ENCODE measurements at places on chromosomes 16 and 17.

- DNase-seq: no peak
Observed at GRCh38 chr16:4283939-4284338, 11.1 kb upstream of the TFAP4 start.

GRCh38 chr17:16974569-16975276 is 2.8 kb upstream of the TNFRSF13B start:
- no peak for DNase-seq

DNA sequence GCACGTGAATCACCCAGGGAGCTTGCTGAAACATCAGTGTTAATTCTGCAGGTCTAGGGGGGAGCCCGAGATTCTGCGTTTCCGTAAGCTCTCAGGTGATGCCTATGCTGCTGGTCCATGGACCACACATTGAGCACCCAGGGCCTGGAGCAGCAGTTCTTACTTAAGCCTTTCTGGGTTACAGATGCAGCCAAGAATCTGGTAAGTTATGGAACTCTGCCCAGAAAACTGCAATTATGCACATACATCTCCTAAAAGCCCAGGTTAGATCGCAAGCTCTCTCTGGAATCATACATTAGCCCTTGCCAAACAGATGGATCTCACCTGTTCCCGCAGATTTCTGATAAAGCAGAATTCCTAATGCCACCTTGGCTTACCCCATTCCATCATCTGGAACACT is 265.9 kb upstream of the SALL1 start:
- DNase-seq: no peak

- DNase-seq: no peak
Observed at GRCh38 chr17:57463103-57463885, 207.0 kb downstream of the MSI2 start.

- DNase-seq: no peak
Observed at GRCh38 chr16:14011001-14011400, 60.1 kb upstream of the MRTFB start.

DNA sequence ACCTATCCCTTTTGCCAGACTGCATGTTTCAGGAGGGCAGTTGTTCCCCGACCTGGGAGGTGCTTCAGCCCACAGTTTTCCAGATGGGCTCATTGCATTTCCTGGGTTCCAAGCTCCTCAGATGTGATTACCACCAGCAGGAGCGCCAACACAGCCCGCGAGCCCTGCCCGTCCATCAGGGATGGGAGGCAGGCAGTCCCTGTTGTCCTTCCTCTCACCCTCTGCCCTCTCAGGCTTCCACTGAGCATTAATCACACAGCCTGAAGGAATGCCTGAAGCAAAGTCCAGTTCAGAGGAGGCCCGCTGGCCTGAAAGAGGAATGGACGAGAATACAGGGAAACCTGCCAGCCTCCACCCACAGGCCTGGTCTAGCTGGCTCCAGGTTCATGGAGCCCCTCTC is 256.3 kb upstream of the SDK2 start:
- DNase-seq: no peak

DNA sequence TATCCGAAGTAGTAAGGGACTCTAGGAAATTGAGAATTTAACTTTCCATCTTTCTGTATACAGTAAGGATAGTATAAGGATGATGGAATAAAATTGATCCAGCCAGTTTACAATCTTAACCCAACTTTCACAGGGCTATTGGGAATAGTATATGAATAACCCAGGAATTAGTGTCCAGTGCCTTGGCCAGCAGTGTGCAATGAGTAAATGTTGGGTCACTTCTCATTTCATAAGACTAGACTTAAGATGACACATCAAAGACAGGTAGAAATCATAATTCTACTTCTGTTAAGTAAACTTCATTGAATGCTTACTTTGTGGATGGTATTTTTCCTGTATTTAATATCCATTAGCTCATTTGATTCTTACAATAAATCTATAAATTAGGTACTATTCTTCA is 949.6 kb upstream of the GOT2 start:
- DNase-seq: no peak

- peak; percentile 45 for DNase-seq
Observed at GRCh38 chr17:41013181-41013580, 4.3 kb upstream of the KRTAP3-1 start.

GRCh38 chr16:55557186-55557585 is 9.3 kb upstream of the CAPNS2 start:
- DNase-seq: no peak

GRCh38 chr17:28746611-28747050 is 2.8 kb downstream of the TRAF4 start:
- DNase-seq: peak; percentile 62

DNA sequence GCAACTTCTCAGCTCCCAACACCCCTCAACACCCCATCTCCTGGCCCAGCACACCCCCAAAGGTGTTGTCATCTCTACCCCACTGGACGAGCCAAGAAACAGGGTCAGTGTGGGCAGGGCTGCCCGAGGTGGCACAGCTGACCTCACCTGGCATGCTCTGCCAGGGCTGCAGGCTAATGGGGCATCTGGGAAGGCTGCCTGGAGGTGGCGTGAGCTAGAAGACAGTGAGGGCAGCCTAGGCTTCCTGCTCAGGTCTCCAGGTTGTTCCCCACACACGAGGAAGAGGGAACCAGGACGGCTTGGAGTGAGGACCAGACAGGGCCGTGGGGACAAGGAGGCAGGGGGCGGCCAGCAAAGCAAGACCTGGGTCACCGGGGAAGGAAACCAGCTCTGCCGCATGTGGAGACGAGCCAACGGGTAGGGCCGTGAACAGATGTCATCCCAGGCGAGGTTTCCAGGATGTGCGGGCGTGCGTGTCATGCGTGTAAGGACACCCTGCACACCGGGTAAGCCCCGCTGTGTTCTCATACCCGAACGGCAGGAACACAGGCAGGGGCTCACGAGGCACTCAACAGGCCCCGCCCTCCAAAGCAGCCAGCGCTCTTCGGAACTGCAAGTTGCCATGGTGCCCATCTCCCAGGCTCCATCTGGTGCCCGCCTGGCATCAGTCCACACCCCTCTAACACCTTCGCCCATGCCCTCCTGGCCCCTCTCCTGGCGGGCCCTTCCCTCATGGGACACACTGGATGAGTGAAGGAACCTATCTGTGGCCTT is 29.6 kb upstream of the PVALEF start:
- DNase-seq: no peak

- DNase-seq: no peak
Observed at GRCh38 chr16:89122322-89122851, 28.7 kb downstream of the ACSF3 start.

DNA sequence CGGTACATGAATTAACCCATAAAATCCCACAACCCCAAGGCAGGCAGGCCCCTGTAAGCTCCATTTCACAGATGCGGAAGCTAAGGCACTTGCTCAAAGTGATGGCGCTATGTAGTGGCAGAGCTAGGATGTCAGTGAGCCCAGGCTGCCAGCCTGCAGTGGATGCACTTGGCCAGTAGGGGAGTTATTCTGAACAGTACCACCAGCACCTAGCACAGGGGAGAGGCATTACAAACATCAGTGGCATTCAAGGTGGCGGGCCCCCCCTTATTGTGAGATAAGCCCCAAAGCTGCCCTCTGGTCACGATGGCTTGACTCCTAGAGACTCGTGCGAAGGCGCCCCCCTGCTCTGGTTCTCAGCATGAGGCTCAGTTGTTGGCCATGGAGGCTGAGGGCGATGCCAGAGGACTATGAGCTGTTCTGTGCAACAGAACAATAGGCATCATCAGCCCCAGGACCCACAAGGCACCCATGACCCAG is 33.8 kb downstream of the GTF3C1 start:
- DNase-seq: no peak

GRCh38 chr16:5386989-5387388 is 289.4 kb upstream of the EEF2KMT start:
- DNase-seq: no peak

DNA sequence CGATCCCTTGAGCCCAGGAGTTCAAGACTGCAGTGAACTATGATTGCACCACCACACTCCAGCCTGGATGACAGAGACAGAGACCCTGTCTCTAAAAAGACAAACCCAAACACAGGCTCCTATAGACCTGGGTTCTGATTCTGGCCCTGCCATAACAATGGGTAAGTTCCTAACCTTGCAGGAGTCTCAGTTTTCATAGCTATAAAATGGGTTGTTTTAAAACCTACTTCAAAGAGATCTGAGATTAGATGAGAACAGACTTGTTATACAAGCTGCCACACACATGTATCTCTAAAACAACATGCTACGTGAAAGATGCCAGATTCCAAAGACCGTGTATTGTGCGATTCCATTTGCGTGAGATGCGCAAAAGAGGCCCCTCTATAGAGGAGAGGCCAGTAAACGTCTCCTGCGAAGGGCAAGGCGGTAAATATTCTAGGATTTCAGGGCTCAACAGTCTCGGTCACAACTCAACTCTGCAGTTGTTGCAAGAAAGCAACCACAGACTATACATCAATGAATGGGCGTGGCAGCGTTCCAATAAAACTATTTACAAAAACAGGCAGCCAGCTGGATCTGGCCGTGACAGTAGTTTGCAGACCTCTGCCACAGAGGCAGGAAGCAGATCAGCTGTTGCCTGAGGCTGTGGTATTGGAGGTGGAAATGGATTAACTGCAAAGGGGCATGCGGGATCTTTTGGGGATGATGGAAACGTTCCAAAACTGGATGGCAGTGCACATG is 5.9 kb downstream of the CORO7 start:
- no peak for DNase-seq

DNA sequence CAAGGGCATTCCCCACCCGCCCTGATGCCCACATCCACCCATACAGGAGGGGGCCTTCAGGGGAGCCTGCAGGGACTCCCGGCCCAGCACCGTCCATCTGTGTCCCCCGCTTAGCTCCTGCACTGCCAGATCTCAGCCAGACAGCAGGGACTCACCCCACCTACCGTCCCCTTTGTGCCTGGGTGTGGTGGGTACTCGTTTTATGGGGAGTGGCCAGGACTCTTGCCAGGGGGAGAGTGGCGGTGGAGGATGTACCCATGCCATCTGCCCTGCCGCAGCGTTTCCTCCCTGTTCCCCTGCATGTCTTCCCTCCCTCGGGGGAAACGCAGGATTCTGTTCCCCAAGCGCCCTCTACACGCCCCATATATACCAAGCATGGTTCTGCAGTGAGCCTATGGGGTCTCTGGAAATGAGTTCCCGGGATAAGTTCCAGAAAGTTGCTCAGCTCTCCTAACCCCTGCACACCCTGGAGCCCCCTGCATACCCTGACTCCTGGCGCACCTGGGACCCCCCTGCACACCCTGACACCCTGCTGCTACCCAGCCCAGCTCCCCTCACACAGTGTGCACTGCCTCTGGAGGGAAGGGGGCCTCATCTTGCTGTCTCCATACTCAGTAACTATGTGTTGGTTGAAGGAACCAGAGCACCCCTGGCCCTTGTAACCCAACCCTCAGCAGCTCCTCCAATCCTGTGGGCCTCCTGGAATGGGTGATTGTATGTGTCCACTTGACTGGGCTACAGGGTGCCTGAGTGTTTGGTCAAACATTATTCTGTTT is 4.2 kb upstream of the MAFG start:
- no peak for DNase-seq

DNA sequence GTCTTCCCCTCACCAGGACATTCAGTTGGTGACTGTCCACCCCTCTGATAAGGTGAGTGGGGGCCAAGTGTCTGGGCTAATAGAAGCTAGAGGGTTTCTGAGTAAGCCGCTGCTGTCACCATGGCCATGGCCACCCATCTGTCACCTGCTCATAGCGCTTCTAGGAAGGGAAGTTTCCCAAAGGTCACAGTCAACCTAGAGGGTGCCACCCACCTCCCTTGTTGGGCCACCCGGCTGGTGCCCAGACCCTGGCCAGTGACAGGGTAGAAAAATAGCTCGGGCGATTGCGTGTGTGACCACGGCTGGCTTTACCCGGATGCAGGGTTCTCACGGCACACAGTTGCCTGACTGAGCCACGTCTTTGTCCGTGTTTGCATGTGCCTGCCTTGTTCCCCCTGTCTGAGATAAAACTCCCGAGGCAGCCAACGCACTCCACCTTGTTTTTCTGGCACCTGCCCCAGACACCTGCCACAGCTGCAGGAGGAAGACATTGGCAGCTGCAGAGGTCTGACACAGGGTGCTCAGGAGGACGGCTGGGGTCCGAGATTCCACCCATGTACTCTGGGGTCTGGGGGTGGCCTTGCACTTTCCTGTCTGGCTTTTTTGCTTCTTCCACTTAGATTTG is 809 bp downstream of the PIRT start:
- DNase-seq: no peak

GRCh38 chr17:35807371-35808144 is 1.7 kb upstream of the TAF15 start:
- no peak for DNase-seq

GRCh38 chr16:2822496-2822895 is 5.5 kb downstream of the PRSS21 start:
- no peak for DNase-seq

DNA sequence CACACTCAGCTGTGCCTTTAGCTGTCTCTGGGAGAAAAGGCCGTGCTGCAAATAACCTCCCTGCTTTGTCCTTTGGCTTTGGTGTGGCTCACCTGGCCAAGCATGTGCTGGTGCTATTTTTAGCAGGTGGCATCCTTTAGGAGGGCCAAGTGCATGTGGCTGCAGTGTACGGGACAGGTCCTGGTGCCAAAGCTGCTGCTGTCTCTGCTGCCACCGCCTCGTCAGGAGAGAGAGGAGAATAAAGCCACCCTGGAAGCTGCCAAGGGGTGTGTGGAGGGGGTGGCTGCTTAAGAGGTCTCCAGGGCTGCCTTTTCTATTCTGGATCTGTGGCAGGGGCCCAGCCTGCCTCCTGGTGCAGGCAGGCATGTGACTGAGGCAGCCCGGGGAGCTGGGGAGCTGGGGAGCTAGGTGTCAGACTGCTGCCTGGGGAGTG is 6.2 kb downstream of the AKAP1 start:
- no peak for DNase-seq

DNA sequence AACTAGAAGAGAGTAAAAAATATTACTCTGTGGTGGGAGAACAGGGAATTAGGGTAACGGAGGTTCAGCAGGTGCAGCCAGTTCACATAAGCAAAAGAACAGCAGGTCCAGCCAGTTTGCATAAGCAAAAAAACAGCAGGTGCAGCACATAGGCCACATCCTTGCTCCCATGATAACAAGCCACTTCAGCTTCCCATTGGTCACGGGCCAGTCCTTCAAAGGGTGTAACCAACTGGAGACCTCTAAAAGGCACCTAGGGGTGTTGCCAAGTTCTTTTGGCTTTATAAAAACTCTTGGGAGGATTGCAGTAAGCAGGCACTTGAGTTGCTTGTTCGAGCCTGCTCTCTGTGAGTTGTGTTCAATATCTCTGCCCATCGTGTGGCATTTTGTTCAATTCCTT is 488.1 kb downstream of the XYLT1 start:
- no peak for DNase-seq

GRCh38 chr17:45098869-45099616 is 33.3 kb downstream of the PLCD3 start:
- DNase-seq: peak; percentile 50

- DNase-seq: no peak
Observed at GRCh38 chr17:5282642-5283217, 646 bp downstream of the RABEP1 start.

DNA sequence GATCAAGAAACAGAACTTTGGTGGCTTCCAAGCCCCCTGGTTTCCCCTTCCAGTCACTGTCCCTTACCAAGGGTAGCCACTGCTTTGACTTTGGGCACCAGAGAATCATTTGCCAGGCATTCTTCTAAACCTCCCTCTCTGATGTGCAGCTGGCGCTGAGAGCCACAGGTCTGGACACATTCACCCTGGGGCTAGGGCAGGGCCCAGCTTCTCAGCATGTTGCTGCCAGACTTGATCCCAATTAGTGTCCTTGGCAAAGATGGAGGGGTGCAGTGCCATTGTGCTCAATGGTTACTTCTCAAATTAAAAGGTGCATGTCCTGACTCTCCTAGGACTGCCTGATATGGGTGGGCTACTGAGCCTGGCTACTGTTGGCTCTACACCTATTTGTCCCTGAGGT is 7.6 kb upstream of the SLC47A2 start:
- no peak for DNase-seq

GRCh38 chr17:44655983-44656710 is at the start of gene MEIOC:
TSS of gene MEIOC (plus strand) at chr17:44656468. CDS start at chr17:44656614, 146 bp downstream.
- no peak for DNase-seq

- no peak for DNase-seq
Observed at GRCh38 chr17:48514477-48514876, 16.3 kb downstream of the HOXB1 start.
